Right cardiac atrium (tissue), 5 donors: ENCODE measurements at places on chromosomes 4 and X.

GRCh38 chr4:11608992-11609391 is 180.3 kb upstream of the HS3ST1 start:
- DNase-seq = no peak

GRCh38 chr4:156643826-156644225 is 327.8 kb downstream of the PDGFC start:
- no peak for DNase-seq

- DNase-seq = no peak
Measured at GRCh38 chr4:43481526-43481925, 589.0 kb downstream of the GRXCR1 start.

DNA sequence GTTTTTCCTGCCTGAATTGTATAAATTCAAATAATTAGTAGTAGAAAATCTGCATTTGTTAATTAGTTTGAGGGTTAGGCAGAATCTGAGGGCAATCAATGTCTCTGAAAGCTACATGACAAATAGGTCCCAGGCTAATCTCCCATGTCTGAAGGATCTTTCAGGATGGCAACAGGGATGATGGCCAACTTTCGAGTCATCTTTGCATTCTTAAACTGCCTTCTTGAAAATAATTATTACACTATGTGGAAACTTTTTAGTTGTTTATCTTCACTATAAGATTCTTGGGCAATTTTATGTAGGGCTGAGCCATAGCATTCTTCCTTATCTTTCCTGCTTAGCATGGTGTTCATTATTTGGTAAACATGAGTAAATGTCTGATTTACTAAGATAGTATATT is 490.3 kb upstream of the EPHA5 start:
- DNase-seq = no peak

DNA sequence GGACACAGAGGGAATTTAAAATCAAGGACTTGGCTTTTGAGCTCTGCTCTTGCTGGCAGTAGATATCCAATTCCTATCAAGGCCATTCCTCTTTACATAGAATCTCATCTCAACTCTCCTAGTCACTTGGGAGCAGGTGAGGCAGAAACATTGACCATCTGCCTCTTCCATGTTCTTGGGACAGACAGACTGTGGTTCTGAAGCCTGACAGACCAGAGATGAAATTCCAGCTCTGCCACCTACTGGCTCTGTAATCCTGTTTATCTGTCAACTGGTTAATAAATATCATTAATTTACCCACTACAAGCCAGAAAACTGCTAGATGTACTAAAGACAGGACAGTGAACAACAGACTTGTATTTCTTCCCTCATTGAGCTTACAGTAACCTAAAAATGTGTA is 300.8 kb downstream of the ADGRL3 start:
- no peak for DNase-seq

- no peak for DNase-seq
Measured at GRCh38 chrX:2552621-2553201, 51.9 kb upstream of the DHRSX start.

- DNase-seq = no peak
Measured at GRCh38 chr4:69832326-69833030, 27.5 kb downstream of the SULT1E1 start.

GRCh38 chr4:144948421-144948820 is 149.6 kb downstream of the ANAPC10 start:
- DNase-seq = no peak

GRCh38 chr4:176340871-176341685 is 21.3 kb downstream of the SPCS3 start:
- no peak for DNase-seq

- DNase-seq = no peak
Measured at GRCh38 chr4:21710179-21710835, 238.3 kb downstream of the KCNIP4 start.

DNA sequence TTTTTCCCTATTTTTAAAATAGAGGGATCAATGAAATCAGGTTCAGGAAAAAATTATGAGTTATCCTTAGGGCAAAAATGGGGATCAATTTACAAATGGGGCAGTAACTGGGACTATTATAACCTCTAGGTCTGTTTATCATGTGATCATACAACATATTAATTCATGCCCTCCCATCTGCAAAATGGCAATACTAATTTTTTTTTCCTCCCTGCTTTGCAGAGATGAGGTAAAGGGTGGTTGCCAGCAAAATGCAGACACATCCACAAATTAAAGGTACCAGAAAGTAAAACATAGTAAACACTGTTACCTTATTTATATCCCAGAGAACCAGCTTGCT is 467 bp downstream of the HSD17B11 start:
- DNase-seq = no peak

- DNase-seq = no peak
Measured at GRCh38 chr4:139564502-139564901, 8.5 kb upstream of the SETD7 start.

- DNase-seq = no peak
Measured at GRCh38 chrX:140701480-140701879, 8.1 kb upstream of the LINC00632 start.

DNA sequence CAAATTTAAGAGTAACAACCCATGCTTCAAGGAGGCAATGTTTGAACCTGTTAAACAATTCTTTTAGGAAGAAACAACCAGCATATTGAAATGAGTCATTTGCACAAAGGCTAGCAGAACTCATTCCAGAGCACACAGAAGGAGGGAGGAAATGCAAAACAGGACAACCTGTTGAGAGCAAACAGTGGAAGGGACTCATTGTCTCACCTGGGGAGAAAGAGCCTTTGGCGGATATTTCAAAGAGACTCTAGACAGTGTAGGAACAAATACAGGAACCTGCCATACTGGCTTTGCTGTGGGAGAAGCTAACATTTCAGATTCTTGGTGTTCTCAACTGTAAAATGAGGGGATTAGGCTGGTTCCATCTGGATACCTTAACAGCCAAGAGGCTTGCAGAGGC is 14.8 kb upstream of the RASGEF1B start:
- no peak for DNase-seq

GRCh38 chr4:173509036-173510001 is 20.7 kb downstream of the HAND2 start:
- peak; percentile 80 for DNase-seq

- no peak for DNase-seq
Measured at GRCh38 chrX:41737065-41737464, 13.1 kb downstream of the GPR82 start.

- no peak for DNase-seq
Measured at GRCh38 chr4:5805270-5805669, 87.6 kb downstream of the CRMP1 start.

GRCh38 chrX:143781103-143781502 is 60.6 kb upstream of the SPANXN2 start:
- no peak for DNase-seq

- DNase-seq = no peak
Measured at GRCh38 chrX:153941336-153942252, 2.8 kb downstream of the RENBP start.

DNA sequence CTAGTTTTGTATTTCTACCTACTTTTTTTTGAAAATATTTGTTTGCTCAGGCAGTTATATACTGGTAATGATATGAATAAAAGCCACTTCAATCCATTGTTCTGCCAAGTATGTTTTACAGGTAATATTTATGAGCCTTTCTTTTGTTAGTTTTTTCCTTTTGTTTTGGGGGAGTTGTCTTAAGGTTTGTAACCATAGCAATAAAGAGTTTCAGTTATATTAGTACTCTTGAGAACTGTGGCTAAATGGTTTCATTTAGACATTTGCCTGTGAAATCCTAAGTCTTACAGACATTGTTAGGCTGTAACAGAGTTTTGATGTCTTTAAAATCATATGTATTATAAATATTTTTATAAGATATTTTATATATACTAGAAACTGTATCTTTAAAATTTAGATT is 150.1 kb downstream of the DIPK2B start:
- DNase-seq = no peak

- DNase-seq = no peak
Measured at GRCh38 chrX:71198066-71198465, 25.0 kb upstream of the GJB1 start.

DNA sequence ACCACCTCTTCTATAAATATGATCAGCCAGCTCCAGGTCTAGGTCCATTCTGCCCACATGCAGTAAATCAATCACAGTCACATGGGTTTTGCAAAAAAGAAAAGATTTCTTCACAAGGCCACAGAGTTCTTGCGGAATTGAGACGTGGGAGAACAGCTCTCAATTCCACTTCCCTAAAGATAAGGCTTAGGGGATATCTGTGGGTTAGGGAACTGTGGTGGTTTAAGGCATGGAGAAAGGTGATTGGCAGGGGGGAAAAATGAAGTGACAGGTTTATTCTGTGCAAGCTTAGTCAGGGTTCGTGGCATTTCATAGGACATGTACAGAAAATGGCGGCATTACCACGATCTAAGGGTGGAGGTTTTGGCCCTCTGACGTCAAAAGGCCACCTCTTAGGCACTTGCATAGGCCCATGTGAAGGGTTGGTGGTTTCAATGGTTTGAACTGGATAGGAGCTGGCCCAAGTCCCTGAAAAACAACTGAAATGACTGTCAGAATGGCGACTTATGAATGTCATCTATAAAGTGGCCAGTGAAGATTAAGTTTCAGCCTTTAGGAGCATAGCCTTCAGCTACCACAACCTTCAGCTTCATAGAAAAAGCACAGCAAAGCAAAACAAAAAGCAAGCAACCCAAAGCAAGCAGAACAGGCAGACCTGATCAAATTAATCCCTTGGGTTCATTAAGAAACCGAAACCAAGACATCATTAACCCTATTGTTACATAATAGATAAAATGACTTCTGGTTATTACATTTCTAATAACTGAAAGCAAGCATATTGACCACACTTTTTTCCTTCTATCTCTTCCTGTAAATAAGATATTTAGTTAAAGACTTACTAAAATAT is 289.8 kb upstream of the SFRP2 start:
- no peak for DNase-seq

DNA sequence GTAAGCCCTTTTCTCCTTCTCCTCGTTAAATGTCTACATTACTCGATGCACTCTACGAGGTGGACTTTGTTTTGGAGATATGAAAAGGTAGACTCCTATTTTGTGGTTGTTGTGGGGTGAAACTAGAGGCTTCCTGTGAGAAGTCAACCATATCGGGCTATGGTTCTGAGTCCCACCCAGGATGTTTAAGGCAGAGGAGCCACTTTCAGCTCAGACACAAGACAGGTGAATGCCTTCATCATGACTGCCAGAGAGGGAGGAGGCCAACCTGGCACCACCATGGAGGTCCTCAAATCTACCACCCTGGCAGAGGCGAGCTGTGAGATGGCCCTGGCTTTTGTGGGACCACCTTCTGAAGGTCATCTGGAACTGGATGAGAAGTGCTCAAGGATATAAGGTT is 154.4 kb upstream of the KLF3 start:
- DNase-seq = no peak

- no peak for DNase-seq
Measured at GRCh38 chr4:10781805-10782204, 97.2 kb upstream of the CLNK start.

GRCh38 chr4:168384437-168385141 is 66.0 kb upstream of the DDX60 start:
- no peak for DNase-seq

DNA sequence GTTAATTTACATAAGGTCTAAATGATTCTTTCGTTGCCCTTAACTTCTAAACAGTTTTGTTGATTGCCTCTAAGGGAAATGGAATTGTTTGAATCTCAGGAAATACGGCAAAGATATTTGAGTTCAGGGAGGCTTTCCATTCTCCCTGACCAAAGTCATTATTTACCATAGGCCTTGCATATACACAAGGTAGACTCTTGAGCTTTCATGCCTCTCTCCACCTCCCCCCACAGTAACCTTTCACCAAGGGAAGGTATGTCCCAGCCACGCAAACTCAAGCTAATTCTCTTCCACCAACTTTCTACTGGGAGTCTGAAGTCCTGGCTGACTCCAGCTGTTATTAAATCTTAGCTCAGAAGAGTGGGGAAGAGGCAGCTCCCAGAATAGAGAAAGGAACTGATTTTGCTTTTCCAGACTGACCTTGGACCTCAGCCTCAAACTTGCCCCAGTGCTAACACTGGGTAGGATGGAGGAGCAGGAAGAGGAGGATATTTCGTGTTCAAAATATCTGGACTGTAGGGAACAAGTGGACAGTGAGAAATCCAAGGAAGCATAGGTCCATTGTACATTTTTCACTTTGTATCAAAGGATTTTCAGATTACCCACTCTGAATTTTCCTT is 1.4 kb downstream of the IGSF1 start:
- DNase-seq = no peak

DNA sequence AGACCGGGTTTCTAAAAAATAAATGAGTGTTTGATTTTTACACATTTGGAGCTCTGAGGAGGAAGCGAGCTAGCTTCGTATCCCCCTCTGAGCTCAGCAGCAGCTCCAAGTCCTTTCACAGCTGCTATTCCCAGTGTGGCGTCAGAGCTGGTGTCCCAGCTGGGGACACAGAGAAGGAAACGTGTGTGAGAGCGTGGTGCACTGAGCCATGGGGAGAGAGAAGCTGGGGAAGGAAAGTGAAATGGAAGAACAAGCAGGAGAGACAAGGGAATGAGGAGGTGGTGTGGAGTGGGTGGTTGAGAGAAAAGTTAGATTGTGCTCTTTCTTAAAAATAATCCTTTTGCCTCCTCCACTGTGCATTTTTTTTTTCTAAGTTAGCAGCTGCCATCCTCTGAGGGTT is 79.5 kb upstream of the SLC4A4 start:
- peak; percentile 34 for DNase-seq

GRCh38 chr4:1833307-1834046 is 22.5 kb downstream of the LETM1 start:
- DNase-seq = no peak

GRCh38 chrX:39163581-39164126 is 362.4 kb downstream of the MID1IP1 start:
- no peak for DNase-seq

GRCh38 chr4:140691369-140691768 is 64.8 kb downstream of the TBC1D9 start:
- no peak for DNase-seq

- no peak for DNase-seq
Measured at GRCh38 chr4:64911846-64912245, 502.6 kb upstream of the TECRL start.

GRCh38 chr4:88196523-88197185 is 38.2 kb upstream of the ABCG2 start:
- no peak for DNase-seq

DNA sequence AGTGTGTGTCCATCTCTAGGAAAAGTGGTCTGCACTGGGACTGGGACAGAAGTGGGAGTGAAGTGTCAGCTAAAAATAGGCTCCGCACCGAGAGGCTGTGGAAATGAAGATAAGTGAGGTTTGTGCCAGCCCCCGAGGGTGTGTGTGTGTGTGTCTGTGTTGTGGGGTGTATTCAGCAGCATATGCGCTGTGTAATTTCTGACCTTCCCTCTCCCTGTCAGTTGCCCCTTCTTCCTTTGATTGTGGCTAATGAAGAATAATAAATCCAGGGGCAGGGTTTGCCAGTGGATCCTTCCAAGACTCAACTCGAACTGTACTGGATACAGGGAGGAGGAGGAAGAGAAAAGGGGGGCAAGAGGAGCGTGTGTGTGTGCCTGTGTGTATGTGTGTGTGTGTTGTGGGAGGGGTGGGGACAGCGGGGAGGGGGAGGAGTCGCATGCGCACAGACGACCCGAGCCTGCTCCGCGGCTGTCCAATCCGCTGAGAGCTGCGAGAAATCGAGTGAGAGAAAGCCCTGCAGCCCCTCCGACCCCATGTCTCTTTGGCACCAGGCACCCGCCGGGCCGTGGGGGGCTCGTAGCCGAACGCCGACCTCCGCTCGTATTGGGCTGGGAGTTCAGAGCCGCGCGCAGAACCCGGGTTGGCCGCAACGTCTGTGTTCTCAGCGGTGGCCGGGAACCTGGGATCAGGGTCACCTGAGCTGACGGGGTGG is 916 bp upstream of the POU4F2 start:
- no peak for DNase-seq
